ENCODE measurements at places on chromosomes 4 and X.

- no peak for DNase-seq
Measured at GRCh38 chr4:158094413-158095134, 78.3 kb downstream of the GASK1B start.

DNA sequence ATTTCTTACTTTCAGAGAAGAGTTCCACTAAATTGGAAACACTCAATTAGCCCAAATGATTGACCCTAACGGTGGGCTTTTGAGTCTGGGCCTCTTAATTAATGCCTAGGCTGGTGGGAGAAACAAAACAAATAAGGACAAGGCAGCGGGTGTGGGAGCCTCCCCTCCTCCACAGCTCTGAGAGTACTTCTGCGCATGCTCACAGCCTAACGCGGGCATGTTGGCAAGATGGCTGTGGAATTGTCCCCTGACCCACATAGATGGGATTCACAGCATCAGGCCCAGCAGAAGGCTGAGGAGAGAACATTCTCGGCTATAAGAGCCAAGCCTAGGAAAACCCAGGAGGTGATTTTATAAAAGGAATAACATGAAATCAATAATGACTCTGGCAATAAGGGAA, 230.1 kb downstream of the HS6ST2 start:
- no peak for DNase-seq

GRCh38 chr4:73518340-73518739, 36.8 kb downstream of the AFM start:
- DNase-seq, result no peak

DNA sequence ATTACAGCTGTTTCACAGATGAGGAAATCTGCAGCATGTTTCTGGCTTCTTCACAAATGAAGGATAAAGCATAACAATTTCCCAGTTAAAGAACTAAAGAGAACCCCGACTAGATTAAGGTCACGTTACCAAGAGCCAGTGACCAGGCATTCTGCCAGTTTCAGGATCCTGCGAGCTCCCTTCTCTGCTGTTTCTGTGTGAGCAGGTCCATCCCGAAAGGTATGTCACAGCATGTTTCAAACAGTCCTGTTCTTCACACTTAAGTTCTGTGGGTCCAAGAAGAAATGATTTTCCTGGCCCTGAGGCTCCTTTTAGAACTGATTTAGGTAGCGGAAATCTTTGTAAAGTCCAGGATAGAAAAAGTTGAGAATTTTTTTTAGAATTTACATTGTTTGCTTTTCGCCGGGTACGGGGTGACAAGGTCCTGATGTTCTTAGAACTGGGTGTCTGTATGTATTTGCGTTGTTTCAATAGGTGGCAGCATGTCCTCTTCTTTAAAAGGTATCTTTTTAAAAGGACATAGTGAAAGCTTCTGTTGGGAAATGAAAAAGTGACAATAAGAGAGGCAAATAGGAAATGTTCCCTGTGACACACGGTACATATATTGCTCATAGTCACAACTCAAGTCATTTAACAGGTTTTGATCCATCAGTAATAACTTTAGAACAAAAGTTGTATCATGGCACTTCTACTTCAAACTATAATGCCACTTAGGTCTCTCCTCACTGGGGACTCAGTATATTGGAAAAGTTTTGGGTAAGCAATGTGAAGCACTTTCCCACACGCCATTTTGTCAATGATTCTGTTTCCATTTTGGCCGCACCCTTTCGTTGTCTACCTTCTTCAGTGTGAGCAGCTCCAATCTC, 18.4 kb downstream of the IL21 start:
- DNase-seq, result peak; percentile 54

- no peak for DNase-seq
Measured at GRCh38 chr4:72942565-72942964, 127.0 kb downstream of the COX18 start.

DNA sequence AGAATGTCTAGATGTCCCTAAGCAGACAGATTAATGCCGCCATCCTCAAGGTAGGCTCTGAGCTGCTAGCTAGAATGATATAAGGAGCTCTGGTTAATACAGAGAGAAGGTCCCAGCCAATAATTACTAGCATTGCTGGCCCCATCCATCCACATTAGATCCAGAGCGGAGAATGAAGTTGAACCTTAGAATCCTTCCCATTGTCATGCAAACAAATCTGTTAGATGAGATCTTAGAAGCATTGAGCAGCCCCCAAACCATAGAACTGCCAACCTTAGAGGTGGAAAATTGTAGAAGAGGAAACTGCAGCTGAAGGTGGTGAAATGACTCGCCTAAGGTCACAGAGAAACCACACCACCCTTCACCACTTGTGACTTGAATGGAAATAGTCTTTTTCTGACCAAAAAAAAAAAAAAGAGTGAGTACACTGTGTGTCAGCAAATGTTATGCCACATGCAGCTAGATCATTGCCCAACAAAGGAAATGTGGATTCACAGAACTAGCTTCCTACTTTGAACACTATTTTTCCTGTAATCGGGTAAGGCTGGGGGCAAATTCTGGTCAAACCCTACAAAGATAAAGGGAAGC, 162.1 kb downstream of the SMIM20 start:
- no peak for DNase-seq

DNA sequence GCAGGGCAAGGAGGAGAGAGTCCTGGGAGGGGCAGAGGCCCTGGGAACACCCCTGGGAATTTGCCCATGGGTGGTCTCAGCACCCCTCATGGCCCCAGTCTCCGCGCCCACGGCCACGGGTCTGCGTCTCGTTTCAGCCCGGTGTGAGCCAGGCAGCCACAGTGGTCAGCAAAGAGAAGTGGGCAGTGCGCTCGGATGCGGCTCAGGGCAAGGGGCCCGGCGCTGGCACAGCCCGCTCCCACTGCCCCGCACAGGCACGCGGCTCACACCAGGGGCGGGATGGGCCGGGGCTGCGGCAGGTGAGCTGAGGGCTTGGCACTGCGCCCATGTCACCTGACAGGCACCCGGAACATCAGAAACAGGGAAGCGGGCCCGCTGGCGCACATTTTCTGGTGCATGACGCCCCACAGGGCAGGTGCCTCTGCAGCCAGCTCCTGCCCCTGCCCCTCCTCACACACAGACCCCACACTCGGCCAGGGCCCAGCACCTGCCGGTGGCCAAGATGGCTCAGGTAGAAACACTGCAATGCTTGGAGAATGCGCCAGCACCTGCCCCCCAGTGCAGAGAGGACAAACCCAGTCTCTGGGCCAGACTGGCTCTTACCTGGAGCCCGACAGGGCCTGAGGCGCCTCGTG, 41.9 kb upstream of the MXD4 start:
- DNase-seq, result no peak

DNA sequence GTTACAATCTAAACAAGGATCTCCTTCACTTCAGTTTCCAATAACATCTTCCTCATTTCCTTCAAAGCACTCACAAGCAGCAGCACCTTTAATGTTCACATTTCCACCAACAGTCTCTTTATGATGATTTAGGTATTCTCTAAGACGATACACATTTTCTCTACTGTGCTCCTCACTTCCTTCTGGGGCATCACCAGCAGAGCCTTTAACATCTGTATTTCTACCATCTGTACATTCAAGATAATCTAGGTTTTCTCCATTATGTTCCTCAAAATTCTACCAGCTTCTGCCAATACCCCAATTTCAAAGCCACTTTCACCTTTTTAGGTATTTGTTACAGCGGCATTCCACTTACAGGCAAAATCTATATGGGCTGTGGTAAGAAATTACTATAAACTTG, 80.6 kb downstream of the FBXW7 start:
- DNase-seq, result no peak

DNA sequence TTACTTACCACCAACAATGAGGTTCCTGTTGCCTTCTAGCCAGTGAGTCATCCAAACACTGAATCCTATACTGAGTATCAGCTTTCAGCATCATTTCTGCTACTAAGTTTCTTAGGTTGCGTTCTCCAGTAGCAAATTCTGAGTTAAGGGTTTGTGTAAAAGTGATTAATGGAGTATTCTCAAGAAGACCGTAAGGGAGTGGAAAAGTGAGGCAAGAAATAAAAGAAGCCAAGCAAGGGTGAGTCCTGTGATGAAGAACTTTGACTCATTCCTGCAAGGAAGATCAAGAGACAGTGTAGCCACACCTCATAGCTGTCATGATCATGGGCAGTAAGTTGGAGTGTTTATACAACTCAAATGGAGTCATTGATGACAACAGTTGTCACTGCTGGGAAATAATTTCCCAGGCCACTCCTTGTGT, 446.2 kb downstream of the RAPGEF2 start:
- DNase-seq, result no peak

GRCh38 chrX:150338615-150339014, 24.5 kb upstream of the MAMLD1 start:
- no peak for DNase-seq
